ENCODE measurements at places on chromosomes 6 and 20. TPM values are rescaled to one million over a fixed set of nuclear protein-coding genes. Genes with fewer than 3 reads are reported as not detected.

The GNMT gene
- 2.0 TPM for total RNA-seq

The DSN1 gene
- 13.4 TPM for total RNA-seq

The BIRC7 gene
- not detected for total RNA-seq

The SNAP25 gene
- total RNA-seq: not detected

The BLOC1S5 gene
- total RNA-seq: 24.9 TPM

The KIF25 gene
- 0.86 TPM for total RNA-seq

The HLA-DQA1 gene
- 10.7 TPM for total RNA-seq

DNA sequence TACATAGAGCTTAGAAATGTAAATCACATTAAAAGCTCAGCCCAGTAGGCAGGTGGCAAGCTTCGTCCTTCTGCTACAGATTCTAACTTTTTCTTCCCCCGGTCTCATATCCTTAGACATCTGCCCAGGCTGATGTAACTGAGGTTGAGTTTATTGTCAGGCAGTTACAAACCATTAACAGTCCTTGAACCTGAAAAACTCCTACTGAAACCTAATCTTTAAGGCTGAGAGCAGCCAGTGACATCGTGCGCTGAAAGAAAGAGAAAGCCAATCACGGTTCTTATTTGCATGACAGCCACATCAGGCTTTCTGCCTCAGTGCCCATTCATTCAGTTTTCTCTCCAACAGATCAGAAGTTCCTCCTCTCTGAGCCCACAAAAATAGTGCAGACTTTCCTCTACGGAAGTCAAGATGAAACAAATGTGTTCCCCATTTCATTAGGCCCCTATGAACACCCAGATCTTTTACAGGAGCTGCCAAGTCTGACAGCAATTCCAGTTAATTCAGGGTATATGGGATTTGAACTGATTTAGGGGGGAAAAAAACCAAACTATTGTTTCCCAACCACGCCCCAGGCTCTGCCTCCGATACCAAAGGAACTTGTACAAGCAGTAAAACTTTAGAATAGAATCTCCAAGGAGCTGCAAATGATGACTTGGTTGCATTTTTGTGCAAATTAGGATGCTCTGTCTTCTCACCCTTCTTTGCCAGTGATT is at the start of gene NHSL1:
NHSL1 (minus strand) TSS at position 192 of the 716 bp plus-strand sequence. CDS start 204 bp downstream, outside the sequence.
- no peak for DNase-seq
- no peaks in the 10 kb centered on the region for H3K4me1 ChIP-seq
- no peak within 1 kb of the TSS for H3K4me3 ChIP-seq
- H3K27me3 ChIP-seq: peaks cover 4% of the 10 kb centered on the region
- no peaks in the 10 kb centered on the region for H3K36me3 ChIP-seq

- H3K27ac ChIP-seq: no peak overlapping the region
- H3K4me3 ChIP-seq: no peak overlapping the region
- no peak for DNase-seq
- no peaks in the 10 kb centered on the region for H3K36me3 ChIP-seq
- no peaks in the 10 kb centered on the region for H3K4me1 ChIP-seq
Measured at GRCh38 chr20:41279546-41280225, 37.8 kb downstream of the ZHX3 start.

GRCh38 chr20:10868299-10868698 is 194.5 kb upstream of the JAG1 start:
- no peaks in the 10 kb centered on the region for H3K27me3 ChIP-seq
- H3K4me1 ChIP-seq: no peaks in the 10 kb centered on the region
- no peaks in the 10 kb centered on the region for H3K36me3 ChIP-seq
- no peak overlapping the region for H3K4me3 ChIP-seq

DNA sequence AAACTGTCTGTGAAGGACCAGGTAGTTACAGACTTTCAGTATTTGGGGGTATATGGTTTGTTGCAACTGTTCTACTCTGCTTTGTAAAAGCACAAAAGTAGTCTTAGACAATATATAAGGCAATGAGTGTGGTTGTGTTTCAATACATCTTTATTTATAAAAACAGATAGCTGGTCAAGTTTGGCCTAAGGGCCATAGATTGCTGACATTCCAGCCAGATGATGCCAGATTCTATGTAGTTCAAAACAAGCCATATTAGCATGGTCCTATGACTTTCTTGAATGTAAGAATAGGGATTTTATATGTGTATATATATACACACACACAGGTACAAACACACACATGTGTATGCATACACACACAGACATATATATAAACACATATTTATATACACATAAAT is 201.8 kb downstream of the GRIK2 start:
- DNase-seq: no peak
- no peaks in the 10 kb centered on the region for H3K27me3 ChIP-seq
- H3K4me3 ChIP-seq: no peak overlapping the region
- no peaks in the 10 kb centered on the region for H3K4me1 ChIP-seq
- no peaks in the 10 kb centered on the region for H3K36me3 ChIP-seq
- H3K27ac ChIP-seq: no peak overlapping the region

DNA sequence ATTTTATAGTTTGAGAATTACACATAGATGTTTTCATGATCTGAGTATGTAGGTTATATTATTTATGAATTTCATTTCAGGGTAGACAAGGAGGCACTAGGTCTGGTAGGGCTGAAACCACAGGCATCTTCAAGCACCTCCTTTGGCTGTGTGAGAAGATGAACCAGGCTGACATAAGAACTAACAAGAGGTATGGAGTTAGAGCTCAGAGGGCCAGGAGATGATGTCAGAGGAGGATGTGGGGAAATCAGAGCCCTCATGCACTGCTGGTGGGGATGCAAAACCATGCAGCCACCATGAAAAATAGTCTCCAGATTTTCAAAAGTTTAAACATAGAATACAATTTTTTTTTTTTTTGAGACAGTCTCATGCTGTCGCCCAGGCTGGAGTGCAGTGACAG is 13.6 kb upstream of the RIPOR3 start:
- H3K27me3 ChIP-seq: peaks cover 7% of the 10 kb centered on the region
- H3K4me1 ChIP-seq: no peaks in the 10 kb centered on the region
- no peak overlapping the region for H3K27ac ChIP-seq

GRCh38 chr6:70140496-70140895 is 162.4 kb downstream of the COL9A1 start:
- H3K4me1 ChIP-seq: no peaks in the 10 kb centered on the region
- H3K4me3 ChIP-seq: no peak overlapping the region
- no peak overlapping the region for H3K27ac ChIP-seq
- DNase-seq: no peak
- no peaks in the 10 kb centered on the region for H3K36me3 ChIP-seq

- no peak for DNase-seq
- H3K4me1 ChIP-seq: no peaks in the 10 kb centered on the region
- H3K27me3 ChIP-seq: no peaks in the 10 kb centered on the region
- H3K27ac ChIP-seq: no peak overlapping the region
Measured at GRCh38 chr6:17268114-17268513, 13.0 kb upstream of the RBM24 start.

GRCh38 chr20:8756410-8756809 is 312.5 kb upstream of the PLCB4 start:
- no peak overlapping the region for H3K27ac ChIP-seq
- H3K4me1 ChIP-seq: no peaks in the 10 kb centered on the region
- H3K4me3 ChIP-seq: no peak overlapping the region
- no peak for DNase-seq

GRCh38 chr6:131510094-131510493 is 62.9 kb upstream of the ARG1 start:
- no peak for DNase-seq
- no peak overlapping the region for H3K4me3 ChIP-seq
- H3K36me3 ChIP-seq: no peaks in the 10 kb centered on the region
- H3K27ac ChIP-seq: no peak overlapping the region
- H3K4me1 ChIP-seq: no peaks in the 10 kb centered on the region
- no peaks in the 10 kb centered on the region for H3K27me3 ChIP-seq

- H3K36me3 ChIP-seq: no peaks in the 10 kb centered on the region
- no peaks in the 10 kb centered on the region for H3K27me3 ChIP-seq
- H3K4me1 ChIP-seq: no peaks in the 10 kb centered on the region
- H3K4me3 ChIP-seq: no peak overlapping the region
- no peak overlapping the region for H3K27ac ChIP-seq
Measured at GRCh38 chr6:40706178-40706577, 119.0 kb upstream of the LRFN2 start.

DNA sequence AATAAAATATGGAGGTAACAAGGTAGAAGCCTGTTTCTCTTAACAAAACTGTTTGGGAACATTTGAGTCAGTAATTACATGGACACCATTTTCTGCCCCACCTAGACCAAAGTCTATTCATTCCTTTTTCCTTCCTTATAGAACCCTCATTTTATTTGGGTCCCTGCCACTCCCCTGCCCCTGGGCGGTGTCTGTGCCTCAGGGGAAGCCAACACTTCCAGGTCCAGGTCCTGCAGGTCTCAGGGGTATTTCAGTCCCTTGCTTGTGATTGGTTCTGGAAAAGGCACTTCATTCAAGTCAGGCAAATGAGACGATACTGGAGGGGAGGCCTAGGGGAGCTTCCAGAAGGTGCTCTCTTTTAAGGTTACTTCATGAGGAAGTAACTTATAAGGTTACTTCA is 42.3 kb downstream of the SLC35D3 start:
- H3K27me3 ChIP-seq: no peaks in the 10 kb centered on the region
- no peak for DNase-seq
- no peak overlapping the region for H3K4me3 ChIP-seq
- H3K27ac ChIP-seq: no peak overlapping the region
- no peaks in the 10 kb centered on the region for H3K36me3 ChIP-seq
- H3K4me1 ChIP-seq: no peaks in the 10 kb centered on the region

- H3K4me1 ChIP-seq: no peaks in the 10 kb centered on the region
- H3K27me3 ChIP-seq: no peaks in the 10 kb centered on the region
- H3K4me3 ChIP-seq: no peak overlapping the region
- H3K36me3 ChIP-seq: no peaks in the 10 kb centered on the region
Measured at GRCh38 chr6:43706788-43707187, 19.2 kb upstream of the MRPS18A start.

- H3K27me3 ChIP-seq: no peaks in the 10 kb centered on the region
- H3K4me1 ChIP-seq: no peaks in the 10 kb centered on the region
- DNase-seq: no peak
Measured at GRCh38 chr20:59825944-59826759, 107.3 kb downstream of the SYCP2 start.

GRCh38 chr6:138426500-138427123 is 22.6 kb downstream of the HEBP2 start:
- no peaks in the 10 kb centered on the region for H3K36me3 ChIP-seq
- no peak overlapping the region for H3K4me3 ChIP-seq
- DNase-seq: no peak
- H3K4me1 ChIP-seq: no peaks in the 10 kb centered on the region

Data from naive thymus-derived CD4-positive, alpha-beta T cell (primary cell).